Upper lobe of left lung (tissue), 6 donors: ENCODE measurements at places on chromosomes 12 and 14.

GRCh38 chr14:59214702-59215302, 26.3 kb downstream of the DAAM1 start:
- no peak for DNase-seq

DNA sequence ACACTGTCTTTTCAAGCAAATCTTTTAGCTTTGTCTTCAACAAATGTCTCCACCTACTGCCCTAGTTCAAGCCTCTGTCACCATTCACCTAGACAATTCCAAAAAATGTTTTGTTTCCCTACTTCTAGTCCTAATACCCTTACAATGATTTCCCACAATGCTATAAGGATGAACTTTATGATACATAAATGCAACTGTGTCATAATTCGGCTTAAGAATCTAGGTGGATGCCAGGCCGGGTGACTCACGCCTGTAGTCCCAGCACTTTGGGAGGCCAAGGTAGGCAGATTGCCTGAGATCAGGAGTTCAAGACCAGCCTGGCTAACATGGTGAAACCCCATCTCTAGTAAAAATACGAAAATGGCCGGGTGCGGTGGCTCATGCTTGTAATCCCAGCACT, 20.7 kb upstream of the CREBL2 start:
- no peak for DNase-seq

- DNase-seq: peak; percentile 64
Observed at GRCh38 chr12:105420659-105421240, 90.3 kb downstream of the C12orf75 start.

- DNase-seq: no peak
Observed at GRCh38 chr12:51972849-51973273, 21.4 kb downstream of the ACVR1B start.

- DNase-seq: no peak
Observed at GRCh38 chr12:72982356-72982755, 710.2 kb downstream of the TRHDE start.

GRCh38 chr14:101876555-101876938, 87.8 kb upstream of the DYNC1H1 start:
- peak; percentile 79 for DNase-seq

DNA sequence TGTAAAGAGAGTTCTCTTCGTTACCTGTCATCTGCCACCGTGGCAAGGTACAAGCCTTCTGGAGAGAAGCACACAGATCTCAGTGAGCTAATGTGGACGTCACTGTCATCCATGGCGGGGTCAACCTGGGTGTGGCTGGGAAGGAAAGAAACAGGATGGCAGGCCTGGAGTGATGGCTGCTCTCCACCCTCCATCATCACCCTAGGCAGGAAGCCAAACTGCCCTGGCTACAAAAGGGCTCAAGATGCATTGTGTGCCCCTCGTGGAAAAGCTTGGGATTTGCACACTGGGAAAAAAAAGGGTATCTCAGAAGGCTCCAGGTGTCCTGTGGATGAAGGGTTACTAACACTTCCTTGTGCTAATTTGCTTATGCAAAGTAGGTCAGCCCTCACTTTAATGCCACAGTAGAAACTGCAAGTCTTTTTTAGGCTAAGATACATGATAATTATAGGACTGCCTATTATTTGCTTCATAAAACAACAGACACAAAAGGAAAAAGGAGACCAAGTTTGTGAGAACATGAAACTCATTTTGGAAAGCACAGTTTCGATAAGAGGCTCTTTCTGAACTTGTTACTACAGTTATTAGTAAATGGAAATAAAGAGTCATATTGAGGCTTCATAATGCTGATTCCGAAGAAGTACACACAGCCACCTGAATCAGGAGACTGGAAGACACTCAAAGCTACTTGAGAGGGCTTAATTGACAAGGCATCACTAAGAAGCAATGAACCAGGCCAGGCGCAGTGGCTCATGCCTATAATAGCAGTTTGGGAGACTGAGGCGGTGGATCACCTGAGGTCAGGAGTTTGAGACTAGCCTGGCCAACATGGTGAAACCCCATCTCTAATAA, 18.9 kb downstream of the RFC5 start:
- no peak for DNase-seq

- no peak for DNase-seq
Observed at GRCh38 chr12:115659422-115659821, 618.1 kb downstream of the MED13L start.

GRCh38 chr12:109875572-109876131, 4.7 kb downstream of the GLTP start:
- peak; percentile 43 for DNase-seq

- no peak for DNase-seq
Observed at GRCh38 chr14:39025250-39025809, 77.7 kb downstream of the SEC23A start.

GRCh38 chr12:46554460-46554859, 181.9 kb upstream of the SLC38A2 start:
- no peak for DNase-seq

GRCh38 chr12:106773286-106774004, 1.0 kb upstream of the RIC8B start:
- no peak for DNase-seq

GRCh38 chr12:3078086-3078820, 1.1 kb downstream of the TSPAN9 start:
- no peak for DNase-seq

GRCh38 chr12:77013091-77013490, 52.3 kb downstream of the E2F7 start:
- no peak for DNase-seq

DNA sequence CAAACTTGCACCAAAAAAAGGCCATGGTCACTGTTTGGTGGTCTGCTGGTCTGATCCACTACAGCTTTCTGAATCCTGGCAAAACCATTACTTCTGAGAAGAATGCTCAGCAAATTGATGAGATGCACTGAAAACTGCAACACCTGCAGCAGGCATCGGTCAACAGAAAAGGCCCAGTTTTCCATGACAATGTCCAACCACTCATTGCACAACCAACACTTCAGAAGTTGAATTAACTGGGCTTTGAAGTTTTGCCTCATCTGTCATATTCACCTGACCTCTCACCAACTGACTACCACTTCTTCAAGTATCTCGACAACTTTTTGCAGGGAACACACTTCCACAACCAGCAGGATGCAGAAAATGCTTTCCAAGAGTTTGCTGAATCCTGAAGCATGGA, 7.0 kb upstream of the DHRS2 start:
- DNase-seq: no peak

DNA sequence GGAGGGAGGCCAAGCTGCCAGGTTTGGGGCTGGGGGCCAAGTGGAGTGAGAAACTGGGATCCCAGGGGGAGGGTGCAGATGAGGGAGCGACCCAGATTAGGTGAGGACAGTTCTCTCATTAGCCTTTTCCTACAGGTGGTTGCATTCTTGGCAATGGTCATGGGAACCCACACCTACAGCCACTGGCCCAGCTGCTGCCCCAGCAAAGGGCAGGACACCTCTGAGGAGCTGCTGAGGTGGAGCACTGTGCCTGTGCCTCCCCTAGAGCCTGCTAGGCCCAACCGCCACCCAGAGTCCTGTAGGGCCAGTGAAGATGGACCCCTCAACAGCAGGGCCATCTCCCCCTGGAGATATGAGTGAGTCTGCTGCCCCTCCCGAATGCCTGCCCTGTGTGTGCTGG, 432 bp downstream of the IL25 start:
- DNase-seq: no peak

- DNase-seq: no peak
Observed at GRCh38 chr12:12859690-12860089, 31.7 kb upstream of the GPRC5A start.

- peak; percentile 55 for DNase-seq
Observed at GRCh38 chr14:104559804-104560585, 19.6 kb upstream of the C14orf180 start.

- DNase-seq: peak; percentile 56
Observed at GRCh38 chr12:113189361-113189760, 3.8 kb downstream of the RITA1 start.

- DNase-seq: no peak
Observed at GRCh38 chr14:75888945-75889344, 92.8 kb downstream of the TGFB3 start.

GRCh38 chr12:5499566-5500330, 67.8 kb downstream of the NTF3 start:
- DNase-seq: no peak

DNA sequence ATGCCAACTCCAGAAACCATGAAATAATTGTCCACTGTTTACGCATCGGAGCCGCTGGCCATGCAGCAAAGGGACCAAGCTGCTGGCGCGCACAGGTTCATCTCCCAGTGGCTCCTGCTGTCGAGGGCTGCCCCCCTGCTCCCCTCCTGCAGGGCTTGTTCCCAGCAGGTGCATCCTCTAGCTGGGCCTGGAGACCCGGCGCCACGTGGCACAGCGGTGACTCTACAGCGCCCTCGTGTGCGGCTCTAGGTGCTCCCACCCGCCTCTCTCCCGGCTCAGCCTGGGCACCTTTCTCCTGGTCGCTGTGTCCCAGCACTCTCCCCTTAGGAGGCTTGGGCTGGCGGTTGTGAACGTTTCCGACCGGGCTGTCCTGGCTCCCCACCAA, 37.5 kb upstream of the INF2 start:
- DNase-seq: peak; percentile 55

DNA sequence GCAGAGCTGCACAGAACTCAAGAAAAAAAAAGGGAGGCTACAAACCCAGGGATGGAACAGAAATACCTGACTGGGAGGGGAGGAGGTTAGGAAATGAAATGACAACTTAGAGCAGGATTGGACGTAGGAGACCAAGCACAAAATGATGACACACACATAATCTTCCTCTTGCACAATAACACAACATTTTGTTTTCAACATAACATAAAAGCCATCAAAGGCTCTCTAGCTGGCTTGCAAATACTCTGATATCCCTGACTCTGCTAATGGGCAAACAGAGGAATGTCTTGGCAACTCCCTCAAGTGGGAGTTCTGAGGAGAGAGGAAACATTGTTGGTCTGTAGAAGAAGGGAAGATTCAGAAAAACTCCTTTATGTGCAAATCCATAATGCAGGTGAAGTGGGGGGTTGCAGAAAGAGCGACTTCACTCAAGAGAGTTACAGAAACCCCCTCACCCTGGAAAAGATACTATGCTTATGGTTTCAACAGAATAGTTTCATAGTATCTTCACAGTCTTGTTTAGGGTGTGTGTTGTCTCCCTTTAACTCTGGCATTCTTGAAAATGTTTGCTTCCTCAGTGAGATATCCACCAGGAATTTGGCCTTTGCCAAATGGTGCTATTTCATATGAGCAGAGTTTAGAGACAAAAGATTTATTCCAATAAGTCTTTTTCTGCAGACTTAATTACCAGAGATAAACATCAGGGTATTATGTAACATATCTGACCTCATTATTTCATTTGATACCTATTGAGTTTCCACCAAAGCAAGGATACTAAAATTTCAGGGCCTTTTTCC, 43.8 kb upstream of the LTBP2 start:
- DNase-seq: no peak

DNA sequence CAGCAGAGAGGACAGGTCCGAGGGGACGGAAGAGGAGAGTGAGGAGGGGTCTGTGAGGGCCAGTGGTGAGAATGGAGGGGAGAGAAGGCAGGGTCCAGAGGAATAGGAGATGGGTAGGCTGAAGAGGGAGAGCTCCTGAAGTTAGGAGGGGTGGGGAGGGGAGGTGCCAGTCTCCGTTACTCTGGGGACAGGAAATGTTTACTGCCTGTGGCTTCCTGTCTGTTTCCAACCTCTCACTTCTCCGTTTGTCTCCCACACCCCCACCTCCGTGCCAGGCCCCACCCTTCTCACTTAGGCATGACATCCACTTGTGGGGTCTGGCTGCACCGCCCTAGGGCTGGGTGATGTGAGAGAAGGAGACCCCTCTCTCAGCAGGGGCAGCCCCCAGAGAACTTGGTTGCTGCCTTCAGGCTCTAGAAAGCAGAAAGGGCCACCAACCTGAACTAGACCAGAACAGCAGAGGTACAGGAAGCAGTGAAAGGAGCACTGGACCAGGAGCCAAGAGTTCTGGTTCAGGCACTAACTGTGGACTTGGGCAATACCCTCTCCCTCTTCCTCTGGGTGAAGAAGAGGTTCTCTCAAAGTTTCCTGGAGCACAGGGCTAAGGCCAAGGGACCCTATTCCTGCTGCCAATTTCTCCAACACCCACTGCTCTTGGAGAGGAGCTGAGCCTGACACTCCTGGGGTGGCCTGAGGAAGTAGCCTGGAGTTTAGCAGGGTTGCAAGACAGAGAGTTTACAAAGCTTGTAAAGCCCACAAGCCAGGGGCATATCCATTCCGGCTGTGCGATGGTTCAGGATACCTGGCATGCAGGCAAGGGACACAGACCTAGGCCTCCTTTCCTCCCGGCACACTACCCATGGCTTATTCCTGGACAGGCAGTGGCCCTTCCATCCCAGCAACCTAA, 5.5 kb downstream of the ITGA5 start:
- no peak for DNase-seq
